Activated CD4-positive, alpha-beta T cell treated with anti-CD3 and anti-CD28 coated beads, Interleukin-2, amount 10 ng/mL, durations not matched to agents 7 days and 5 days (primary cell): ENCODE measurements at places on chromosomes 5 and 9. TPM values are rescaled to one million over a fixed set of nuclear protein-coding genes. Genes with fewer than 3 reads are reported as not detected.

DNA sequence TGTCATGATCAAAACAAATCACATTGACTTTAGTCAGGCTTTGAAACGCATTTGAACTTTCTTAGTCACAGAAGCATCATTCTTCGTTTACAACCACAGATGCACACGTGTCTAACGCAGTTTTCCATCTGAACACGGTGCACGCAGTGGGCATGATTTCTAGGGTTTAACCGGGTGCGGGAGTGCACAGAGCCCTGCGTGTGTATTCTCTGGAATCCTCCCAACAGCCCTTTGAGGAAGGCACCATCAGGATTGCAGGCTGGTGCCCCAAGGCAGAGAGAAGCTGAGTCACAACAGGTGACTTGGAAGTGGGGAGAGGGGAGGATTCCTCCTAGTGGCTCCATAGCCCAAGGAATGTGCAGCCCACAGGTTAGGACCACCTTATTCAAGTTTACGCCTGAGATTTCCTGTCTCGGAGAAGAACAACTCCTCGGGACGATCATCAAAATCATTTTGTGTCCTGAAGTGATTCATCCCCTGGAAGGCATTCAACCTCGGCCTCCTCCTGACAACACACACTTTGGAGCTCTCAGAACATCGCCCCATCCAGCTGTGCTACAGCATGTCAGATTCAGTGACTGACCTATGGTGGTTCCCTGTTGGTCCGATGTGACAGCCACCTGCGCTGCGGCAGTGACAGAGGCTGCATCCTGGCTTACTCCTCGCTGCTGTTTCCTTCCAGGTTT lies 13.1 kb downstream of the ROPN1L start:
- DNase-seq, result no peak
- no peaks in the 10 kb centered on the region for H3K27me3 ChIP-seq
- H3K27ac ChIP-seq, result no peak overlapping the region
- no peaks in the 10 kb centered on the region for H3K36me3 ChIP-seq
- no peak overlapping the region for H3K4me3 ChIP-seq

- no peak for DNase-seq
- peaks cover under 1% of the 10 kb centered on the region for H3K27me3 ChIP-seq
- H3K27ac ChIP-seq, result no peak overlapping the region
- H3K36me3 ChIP-seq, result no peaks in the 10 kb centered on the region
These were observed 247.5 kb downstream of the ADAMTSL1 start for GRCh38 chr9:18721267-18721994.

- no peak for DNase-seq
- H3K27ac ChIP-seq, result no peak overlapping the region
- no peaks in the 10 kb centered on the region for H3K27me3 ChIP-seq
These were observed 206.6 kb downstream of the ICE1 start for GRCh38 chr5:5628866-5629606.

- H3K27me3 ChIP-seq, result peaks cover 13% of the 10 kb centered on the region
- DNase-seq, result no peak
- no peaks in the 10 kb centered on the region for H3K36me3 ChIP-seq
- no peaks in the 10 kb centered on the region for H3K4me1 ChIP-seq
- H3K27ac ChIP-seq, result no peak overlapping the region
- no peak overlapping the region for H3K4me3 ChIP-seq
These were observed 34.5 kb downstream of the SLC1A3 start for GRCh38 chr5:36640949-36641348.

- no peaks in the 10 kb centered on the region for H3K36me3 ChIP-seq
- no peaks in the 10 kb centered on the region for H3K27me3 ChIP-seq
- no peak for DNase-seq
- H3K4me1 ChIP-seq, result no peaks in the 10 kb centered on the region
These were observed 368.9 kb downstream of the TMEM161B start for GRCh38 chr5:87899721-87900131.

- H3K27me3 ChIP-seq, result no peaks in the 10 kb centered on the region
- H3K4me3 ChIP-seq, result no peak overlapping the region
- H3K27ac ChIP-seq, result no peak overlapping the region
- H3K4me1 ChIP-seq, result no peaks in the 10 kb centered on the region
- no peaks in the 10 kb centered on the region for H3K36me3 ChIP-seq
- no peak for DNase-seq
These were observed 41.1 kb downstream of the ELAVL2 start for GRCh38 chr9:23784962-23785361.

DNA sequence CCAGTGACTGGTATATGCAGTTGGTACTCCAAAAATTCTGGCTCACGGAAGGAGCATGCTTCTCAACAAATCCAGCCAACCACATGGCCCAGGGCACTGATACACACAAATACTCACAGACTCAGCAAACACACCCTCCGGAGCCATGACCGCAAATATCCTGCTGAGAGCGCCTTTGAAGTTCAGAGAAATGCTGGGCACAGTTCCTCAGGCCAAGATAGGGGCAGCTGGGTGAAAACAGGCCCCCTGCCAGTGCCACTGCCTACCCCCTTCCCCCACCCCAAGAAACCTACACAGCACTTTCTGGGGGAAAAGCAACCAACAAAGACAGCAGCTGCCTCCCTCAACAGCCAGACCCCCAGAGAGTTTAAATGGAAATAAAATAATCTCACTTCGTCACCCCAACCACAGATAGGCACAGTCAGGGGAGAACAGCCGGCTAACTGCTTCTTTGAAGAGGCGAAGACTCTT lies 120.0 kb downstream of the C5orf15 start:
- H3K27me3 ChIP-seq, result peaks cover 9% of the 10 kb centered on the region
- peak overlapping the region; percentile 71 for H3K27ac ChIP-seq
- peaks cover 12% of the 10 kb centered on the region for H3K4me1 ChIP-seq
- H3K36me3 ChIP-seq, result no peaks in the 10 kb centered on the region
- H3K4me3 ChIP-seq, result no peak overlapping the region

DNA sequence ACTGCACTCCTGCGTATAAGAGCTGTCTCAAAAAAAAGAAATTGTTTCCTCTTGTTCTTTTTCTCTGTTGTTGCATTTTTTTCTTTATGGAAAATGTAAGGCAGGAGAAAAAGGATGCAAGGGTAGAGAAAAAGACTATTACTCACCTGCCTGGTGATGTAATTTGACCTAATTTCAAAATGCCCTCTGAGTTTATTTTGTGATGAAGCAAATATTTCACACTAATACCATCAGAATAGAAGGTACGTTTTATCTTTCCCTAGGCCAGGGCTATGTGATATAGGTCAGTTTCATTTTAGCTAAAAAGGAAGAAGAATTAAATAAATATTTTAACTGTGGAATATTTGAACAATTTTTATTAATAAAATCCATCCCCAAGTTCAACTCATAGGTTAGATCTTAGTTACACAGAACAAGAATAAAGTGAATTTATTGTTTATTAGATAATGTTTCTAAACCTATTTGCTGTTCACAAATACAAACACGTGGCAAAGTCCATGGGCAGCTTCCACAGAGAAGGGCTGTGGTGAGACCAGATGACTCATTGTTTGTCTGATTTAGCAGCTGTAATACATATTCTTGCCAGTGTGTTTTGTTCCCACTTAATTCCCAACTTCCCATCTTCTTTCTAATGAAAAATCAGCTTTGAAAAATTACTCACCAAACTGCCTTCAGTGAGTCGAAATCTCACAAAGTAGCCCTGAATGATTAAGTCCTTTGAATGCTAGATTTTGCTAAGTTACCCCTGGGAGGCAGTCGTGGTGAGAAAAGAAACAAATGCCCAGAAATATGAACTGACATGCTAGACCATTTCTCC lies 52.8 kb upstream of the CCDC112 start:
- no peaks in the 10 kb centered on the region for H3K4me1 ChIP-seq
- H3K27me3 ChIP-seq, result peaks cover 18% of the 10 kb centered on the region
- H3K4me3 ChIP-seq, result no peak overlapping the region
- H3K36me3 ChIP-seq, result no peaks in the 10 kb centered on the region
- DNase-seq, result no peak

- H3K4me1 ChIP-seq, result no peaks in the 10 kb centered on the region
- no peaks in the 10 kb centered on the region for H3K36me3 ChIP-seq
- H3K4me3 ChIP-seq, result no peak overlapping the region
- no peak for DNase-seq
- H3K27me3 ChIP-seq, result no peaks in the 10 kb centered on the region
These were observed 191.2 kb downstream of the CDH9 start for GRCh38 chr5:26847041-26847736.

- H3K27ac ChIP-seq, result no peak overlapping the region
- peaks cover 3% of the 10 kb centered on the region for H3K4me1 ChIP-seq
- peaks cover 9% of the 10 kb centered on the region for H3K27me3 ChIP-seq
- H3K36me3 ChIP-seq, result no peaks in the 10 kb centered on the region
- no peak for DNase-seq
These were observed 207.2 kb downstream of the ENC1 start for GRCh38 chr5:74433255-74433895.

GRCh38 chr5:8845296-8845695 lies 700.6 kb downstream of the SEMA5A start:
- H3K36me3 ChIP-seq, result no peaks in the 10 kb centered on the region
- no peaks in the 10 kb centered on the region for H3K4me1 ChIP-seq
- H3K27me3 ChIP-seq, result no peaks in the 10 kb centered on the region
- no peak overlapping the region for H3K4me3 ChIP-seq
- H3K27ac ChIP-seq, result no peak overlapping the region

DNA sequence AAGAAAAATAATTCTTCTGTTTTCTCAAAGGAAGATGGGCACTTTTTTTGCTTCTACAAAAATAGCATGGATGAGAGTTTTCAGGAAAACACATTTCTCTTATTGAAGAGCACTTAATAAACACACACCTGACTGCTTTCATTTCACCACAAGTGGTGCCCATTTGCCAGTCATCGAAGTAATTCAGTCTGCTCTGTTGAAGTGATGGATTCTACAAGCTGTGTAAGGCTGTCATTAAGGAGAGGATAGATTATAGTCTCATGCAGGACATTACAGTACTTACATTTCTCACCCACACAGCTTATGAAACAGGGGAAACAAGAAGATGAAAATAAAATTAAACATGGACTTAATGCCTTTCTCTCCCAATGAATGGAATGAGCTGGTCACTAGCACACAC lies 165.2 kb downstream of the NR2F1-AS1 start:
- H3K4me1 ChIP-seq, result no peaks in the 10 kb centered on the region
- no peak for DNase-seq
- no peaks in the 10 kb centered on the region for H3K36me3 ChIP-seq
- H3K4me3 ChIP-seq, result no peak overlapping the region
- no peaks in the 10 kb centered on the region for H3K27me3 ChIP-seq

GRCh38 chr9:22483528-22484070 lies 37.0 kb downstream of the DMRTA1 start:
- H3K36me3 ChIP-seq, result no peaks in the 10 kb centered on the region
- H3K4me3 ChIP-seq, result no peak overlapping the region
- no peak for DNase-seq
- no peak overlapping the region for H3K27ac ChIP-seq

- H3K36me3 ChIP-seq, result no peaks in the 10 kb centered on the region
- no peak for DNase-seq
- no peaks in the 10 kb centered on the region for H3K27me3 ChIP-seq
- H3K27ac ChIP-seq, result no peak overlapping the region
- H3K4me1 ChIP-seq, result no peaks in the 10 kb centered on the region
These were observed 92.2 kb downstream of the RASGRF2 start for GRCh38 chr5:81052325-81052724.

- H3K27me3 ChIP-seq, result peaks cover 2% of the 10 kb centered on the region
- no peak for DNase-seq
These were observed 43.7 kb upstream of the ANGPTL2 start for GRCh38 chr9:127166111-127166510.

DNA sequence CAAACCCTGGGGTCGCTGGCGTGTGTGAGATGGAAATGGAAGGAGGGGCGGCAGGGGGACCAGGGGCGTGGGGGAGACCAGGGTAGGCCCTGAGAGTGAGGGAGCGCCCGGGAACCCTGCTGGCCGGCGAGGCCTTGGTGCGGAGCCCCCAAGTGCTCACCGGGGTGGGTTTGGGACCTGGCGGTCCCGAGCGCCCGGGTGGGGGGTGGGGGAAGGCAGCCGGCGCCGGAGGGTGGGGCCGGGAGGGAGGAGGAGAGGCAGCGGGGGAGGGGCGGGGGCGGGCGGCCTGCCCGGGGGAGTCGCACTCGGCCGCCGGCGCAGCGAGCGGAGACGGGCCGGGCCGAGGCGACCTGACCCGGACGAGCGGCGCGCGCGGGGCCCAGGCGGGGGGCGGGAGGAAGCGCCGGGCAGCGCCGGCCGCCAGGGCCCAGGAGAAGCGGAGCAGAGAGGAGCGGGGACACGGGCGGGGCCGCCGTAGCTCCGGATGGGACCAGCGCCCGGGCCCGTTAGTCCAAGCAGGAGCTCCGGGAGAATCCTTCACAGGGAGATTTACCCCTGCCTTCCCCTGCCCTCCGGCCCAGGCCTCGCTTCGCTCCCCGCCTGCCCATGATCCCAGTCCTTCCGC lies at the start of gene NPR2:
Gene NPR2, plus strand, starts transcription at position 295 of the 625 bp plus-strand sequence. CDS start 818 bp downstream, outside the sequence.
- DNase-seq, result no peak
- H3K36me3 ChIP-seq, result no peaks in the 10 kb centered on the region
- no peak within 1 kb of the TSS for H3K27ac ChIP-seq
- no peak within 1 kb of the TSS for H3K4me3 ChIP-seq

GRCh38 chr5:73668486-73669111 lies 42.6 kb downstream of the ARHGEF28 start:
- H3K4me3 ChIP-seq, result no peak overlapping the region
- H3K27ac ChIP-seq, result no peak overlapping the region
- H3K36me3 ChIP-seq, result no peaks in the 10 kb centered on the region
- peaks cover 18% of the 10 kb centered on the region for H3K27me3 ChIP-seq

GRCh38 chr9:117035546-117035945 lies 348.4 kb downstream of the TRIM32 start:
- DNase-seq, result no peak
- no peak overlapping the region for H3K27ac ChIP-seq
- H3K27me3 ChIP-seq, result no peaks in the 10 kb centered on the region

- no peaks in the 10 kb centered on the region for H3K36me3 ChIP-seq
- no peak overlapping the region for H3K27ac ChIP-seq
- no peaks in the 10 kb centered on the region for H3K4me1 ChIP-seq
- peaks cover 7% of the 10 kb centered on the region for H3K27me3 ChIP-seq
These were observed 47.0 kb downstream of the PLK2 start for GRCh38 chr5:58412932-58413331.

- H3K27ac ChIP-seq, result no peak overlapping the region
- H3K4me1 ChIP-seq, result no peaks in the 10 kb centered on the region
- no peak for DNase-seq
These were observed 7.4 kb upstream of the KLF4 start for GRCh38 chr9:107496976-107497375.

GRCh38 chr5:172156541-172156994 lies 31.5 kb downstream of the STK10 start:
- no peaks in the 10 kb centered on the region for H3K27me3 ChIP-seq
- H3K4me3 ChIP-seq, result no peak overlapping the region
- H3K27ac ChIP-seq, result peak overlapping the region; percentile 14
- H3K36me3 ChIP-seq, result peaks cover 66% of the 10 kb centered on the region
- H3K4me1 ChIP-seq, result peaks cover 71% of the 10 kb centered on the region

- H3K27me3 ChIP-seq, result no peaks in the 10 kb centered on the region
- peaks cover 1% of the 10 kb centered on the region for H3K4me1 ChIP-seq
- no peak overlapping the region for H3K27ac ChIP-seq
These were observed 20.1 kb downstream of the FBXL17 start for GRCh38 chr5:108361771-108362170.

FABP6 gene
- total RNA-seq, result not detected

KIF20A gene
- total RNA-seq, result 74.7 TPM

CDKN2AIPNL gene
- total RNA-seq, result 24.1 TPM

CTXN3 gene
- total RNA-seq, result not detected

TIMD4 gene
- 1.2 TPM for total RNA-seq

RPL12 gene
- 1,186 TPM for total RNA-seq

GFM2 gene
- total RNA-seq, result 24.0 TPM

C9orf72 gene
- total RNA-seq, result 13.3 TPM

WHRN gene
- 0.64 TPM for total RNA-seq

ZNF883 gene
- 0.42 TPM for total RNA-seq

TMEM252 gene
- not detected for total RNA-seq

PDLIM7 gene
- total RNA-seq, result 32.4 TPM

AHRR gene
- 28.3 TPM for total RNA-seq

HMCN2 gene
- total RNA-seq, result not detected

WDR38 gene
- not detected for total RNA-seq

LHX2 gene
- not detected for total RNA-seq

C9orf153 gene
- 0.35 TPM for total RNA-seq

GAS1 gene
- total RNA-seq, result 0.62 TPM

ERCC6L2 gene
- 47.2 TPM for total RNA-seq

PCAT7 gene
- not detected for total RNA-seq

SPAG8 gene
- 2.5 TPM for total RNA-seq
